Activated CD4-positive, alpha-beta T cell treated with anti-CD3 and anti-CD28 coated beads for 24 hours (primary cell): ENCODE measurements at places on chromosomes 4 and X.

DNA sequence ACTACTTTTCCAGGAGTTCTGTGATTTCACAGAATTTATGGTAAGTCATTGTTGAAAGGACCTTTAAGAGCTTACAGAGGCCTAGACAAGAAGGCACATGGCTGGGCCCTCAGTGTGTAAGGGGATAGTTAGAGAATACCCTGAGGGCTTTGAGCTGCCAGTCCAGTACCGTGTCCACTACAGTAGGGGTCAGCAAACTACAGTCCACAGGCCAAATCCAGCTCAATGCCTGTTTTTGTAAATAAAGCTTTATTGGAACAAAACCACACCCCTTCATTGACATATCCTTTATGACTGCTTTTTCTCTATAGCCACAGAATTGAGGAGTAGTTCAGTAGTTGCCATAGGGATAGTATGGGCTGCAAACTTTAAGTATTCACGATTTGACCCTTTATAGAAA lies 176.2 kb downstream of the MID1 start:
- DNase-seq = no peak

DNA sequence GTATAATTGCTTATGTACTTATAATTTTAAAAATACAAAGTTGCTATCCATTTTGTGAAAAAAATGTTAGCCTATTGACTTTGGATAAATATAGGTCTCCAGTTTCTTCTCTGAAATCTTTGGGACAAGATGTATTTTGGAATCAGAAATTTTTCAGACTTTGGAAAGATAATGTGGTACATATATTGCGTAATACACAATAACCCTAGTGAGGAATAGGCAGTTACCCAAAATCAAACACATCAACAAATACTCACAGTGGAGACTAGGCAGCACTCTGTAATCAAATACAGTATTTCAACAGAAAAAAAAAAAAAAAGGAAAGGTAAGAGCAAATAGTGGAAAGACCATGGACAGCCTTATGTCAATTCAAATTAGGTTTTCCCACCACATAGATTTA lies 796.8 kb downstream of the ADGRL3 start:
- DNase-seq = no peak

GRCh38 chrX:2404776-2405175 lies 96.0 kb downstream of the DHRSX start:
- DNase-seq = no peak

DNA sequence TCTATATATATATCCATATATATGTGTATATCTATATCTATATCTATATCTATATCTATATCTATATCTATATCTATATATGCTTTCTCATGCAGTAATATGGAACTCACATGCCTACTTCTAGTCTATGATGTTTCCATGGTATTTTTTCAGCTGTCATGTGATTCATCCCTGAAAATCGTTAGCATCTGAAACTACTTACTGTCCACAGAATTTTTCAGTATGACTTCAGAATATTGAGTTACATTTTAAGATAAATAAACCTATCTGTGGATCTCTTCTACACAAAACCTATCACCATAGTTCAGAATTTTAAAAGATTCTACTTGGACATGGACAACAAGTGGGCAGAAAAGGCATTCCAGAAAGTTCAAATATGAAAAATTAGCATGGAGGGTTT lies 855.1 kb upstream of the INTU start:
- DNase-seq = no peak
